ENCODE measurements at places on chromosomes 12 and 14.

DNA sequence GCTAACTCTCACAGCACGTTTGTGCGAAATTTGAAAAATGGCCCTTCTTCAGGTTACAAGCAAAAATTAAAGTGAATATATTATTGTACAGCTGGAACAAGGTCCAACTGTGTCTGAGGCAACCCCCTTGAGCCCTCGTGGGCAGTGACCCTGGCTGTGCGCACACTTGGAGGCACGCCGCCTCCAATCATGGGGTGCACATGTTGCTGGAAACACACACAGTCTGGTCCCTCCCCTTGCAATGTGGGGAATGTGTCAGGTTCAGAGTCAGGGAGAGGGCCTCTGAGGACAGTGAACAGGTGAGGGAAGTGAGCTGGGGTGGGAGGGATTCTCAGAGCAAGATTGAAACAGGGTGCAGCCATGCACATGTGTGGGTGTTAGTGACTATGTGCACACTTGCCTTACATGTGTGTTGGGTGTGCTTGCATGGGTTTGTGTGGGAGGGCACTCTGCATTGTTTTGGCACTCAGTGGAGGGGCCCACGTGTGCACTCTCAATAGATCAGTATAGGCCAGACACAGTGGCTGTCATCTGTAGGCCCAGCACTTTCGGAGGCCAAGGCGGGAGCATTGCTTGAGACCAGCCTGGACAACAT lies 9.6 kb downstream of the TSPAN9 start:
- DNase-seq, result no peak

DNA sequence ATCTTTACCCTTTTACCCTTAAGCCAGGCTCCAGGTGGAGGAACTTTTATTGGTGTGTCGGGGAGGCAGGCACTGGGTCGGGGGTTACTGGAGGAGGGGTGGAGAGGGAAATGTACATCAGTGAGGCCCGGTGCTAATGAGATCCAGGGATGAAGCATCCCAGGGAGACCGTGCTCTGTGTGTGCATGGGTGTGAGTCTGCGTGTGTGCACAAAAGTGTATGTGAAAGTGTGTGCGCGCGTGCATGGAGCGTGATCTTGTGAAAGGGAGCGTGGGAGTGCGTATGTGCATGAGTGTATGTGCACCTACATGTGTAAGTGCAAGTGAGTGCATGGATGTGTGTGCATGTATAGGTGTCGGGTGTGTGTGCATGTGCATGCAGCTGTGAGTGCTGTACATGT lies 55.3 kb downstream of the AACS start:
- DNase-seq, result no peak

DNA sequence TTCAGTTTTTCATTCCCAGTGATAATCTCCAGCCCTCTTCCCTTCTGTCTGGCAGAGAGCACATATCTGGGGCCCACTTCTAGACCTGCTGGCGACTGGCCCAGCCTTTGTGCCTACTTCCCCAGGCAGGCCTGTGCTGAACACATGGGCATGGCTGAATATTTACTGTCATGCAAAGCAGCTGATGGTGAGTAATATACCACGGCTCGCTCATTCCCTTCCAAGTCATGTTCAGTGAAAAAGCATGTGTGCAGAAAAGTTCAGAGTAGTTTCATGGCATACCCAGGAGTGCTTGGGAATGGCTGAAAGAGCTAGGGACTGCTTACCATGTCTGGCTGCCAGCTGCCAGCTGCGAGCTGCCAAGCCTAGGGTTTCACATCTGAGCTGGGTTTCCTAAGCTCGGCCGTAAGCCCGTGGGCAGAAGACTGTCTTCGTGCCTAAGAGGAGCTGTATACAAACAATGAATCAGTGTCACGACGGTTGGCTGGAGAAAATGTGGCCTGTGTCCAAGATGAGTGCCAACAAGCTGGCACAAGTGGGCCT lies 179.9 kb upstream of the PELI2 start:
- no peak for DNase-seq

GRCh38 chr14:20412411-20412810 lies 890 bp downstream of the TEP1 start:
- DNase-seq, result no peak

- peak; percentile 89 for DNase-seq
These were observed at the start of gene NEK9 for GRCh38 chr14:75126679-75127473. Gene NEK9, minus strand, starts transcription at chr14:75127048. Its CDS starts 127 bp downstream, at chr14:75126921.

DNA sequence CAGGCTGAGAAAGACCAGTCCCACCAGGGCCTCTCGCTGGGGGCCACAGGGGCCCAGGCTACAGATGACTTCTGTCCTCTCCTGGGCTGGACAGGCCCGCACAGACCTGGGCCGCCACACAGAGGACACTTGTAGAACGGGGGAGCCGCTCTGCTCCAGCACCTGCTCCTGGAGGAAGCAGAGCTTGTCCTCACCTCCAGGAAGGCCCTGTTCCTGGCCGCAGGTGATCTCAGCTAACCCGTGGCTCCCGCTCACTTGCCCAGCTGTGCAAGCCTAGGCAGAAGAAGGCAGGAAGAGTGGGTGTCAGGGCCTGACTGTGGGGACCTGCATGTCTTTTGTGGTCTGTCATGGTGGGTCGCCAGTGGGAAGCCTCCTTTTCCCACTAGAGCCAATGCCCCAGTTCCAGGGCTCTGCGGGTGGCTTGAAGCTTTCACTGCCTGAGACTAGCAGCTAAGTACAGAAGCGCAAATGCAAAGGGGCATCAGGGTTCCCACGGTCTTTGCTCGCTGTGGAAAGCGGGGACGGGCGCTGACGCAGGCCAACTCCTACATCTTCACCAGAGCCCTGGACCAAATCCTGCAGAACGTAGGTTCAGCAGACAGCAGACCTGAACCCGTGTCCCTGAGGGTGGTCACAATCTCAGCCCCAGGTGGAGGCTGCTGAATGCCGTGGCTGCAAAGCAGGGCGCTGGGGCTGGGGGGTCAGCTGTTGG lies 8.8 kb upstream of the CEP170B start:
- no peak for DNase-seq

- DNase-seq, result no peak
These were observed 2.0 kb downstream of the SERPINA4 start for GRCh38 chr14:94562941-94563883.

DNA sequence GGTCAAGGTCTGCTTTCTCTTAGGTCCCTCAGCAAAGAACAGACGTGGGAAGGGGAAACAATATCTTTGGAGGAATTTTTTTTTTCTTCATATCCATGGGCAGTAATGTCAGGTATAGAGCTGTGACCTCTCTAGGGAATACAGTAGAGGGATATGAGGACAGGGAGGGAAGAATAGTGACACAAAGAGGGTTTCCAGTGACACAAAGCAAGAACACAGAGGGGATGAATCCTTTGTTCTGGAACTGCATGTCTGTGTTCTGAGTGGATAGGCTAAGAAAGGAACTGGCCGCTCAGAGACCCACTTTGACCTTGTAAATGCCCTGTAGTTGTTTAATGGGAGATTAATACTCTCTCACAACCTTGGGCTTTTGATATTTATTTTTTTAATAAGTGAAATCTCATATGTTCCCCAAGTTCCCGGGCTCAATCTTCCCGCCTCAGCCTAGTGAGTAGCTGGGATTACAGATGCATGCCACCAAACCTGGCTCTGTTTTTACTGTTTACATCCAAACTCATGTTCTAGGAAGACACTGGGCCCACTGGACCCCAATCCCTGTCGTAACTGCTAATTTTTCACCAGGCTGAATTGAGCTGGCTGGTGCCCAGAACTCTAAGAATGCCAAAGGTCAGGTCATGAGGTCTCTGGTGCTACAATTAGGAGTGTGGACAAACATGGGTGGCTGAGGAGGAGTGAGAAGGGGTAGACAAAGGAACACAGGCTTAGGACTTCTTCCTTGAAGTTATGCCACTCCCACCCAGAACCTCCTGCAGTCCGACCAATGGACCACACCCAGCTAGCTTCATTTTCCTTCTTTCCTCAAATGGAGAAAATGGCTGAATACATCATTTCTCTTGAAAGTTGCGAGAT lies 9.1 kb upstream of the PLEKHH1 start:
- DNase-seq, result no peak

- DNase-seq, result no peak
These were observed 1028.7 kb downstream of the AACS start for GRCh38 chr12:126093908-126094307.

GRCh38 chr12:117622741-117623140 lies 261.3 kb upstream of the NOS1 start:
- DNase-seq, result no peak

GRCh38 chr12:76313299-76313698 lies 34.9 kb downstream of the BBS10 start:
- DNase-seq, result no peak

GRCh38 chr12:68158432-68158831 lies 1.1 kb downstream of the IFNG start:
- DNase-seq, result no peak

DNA sequence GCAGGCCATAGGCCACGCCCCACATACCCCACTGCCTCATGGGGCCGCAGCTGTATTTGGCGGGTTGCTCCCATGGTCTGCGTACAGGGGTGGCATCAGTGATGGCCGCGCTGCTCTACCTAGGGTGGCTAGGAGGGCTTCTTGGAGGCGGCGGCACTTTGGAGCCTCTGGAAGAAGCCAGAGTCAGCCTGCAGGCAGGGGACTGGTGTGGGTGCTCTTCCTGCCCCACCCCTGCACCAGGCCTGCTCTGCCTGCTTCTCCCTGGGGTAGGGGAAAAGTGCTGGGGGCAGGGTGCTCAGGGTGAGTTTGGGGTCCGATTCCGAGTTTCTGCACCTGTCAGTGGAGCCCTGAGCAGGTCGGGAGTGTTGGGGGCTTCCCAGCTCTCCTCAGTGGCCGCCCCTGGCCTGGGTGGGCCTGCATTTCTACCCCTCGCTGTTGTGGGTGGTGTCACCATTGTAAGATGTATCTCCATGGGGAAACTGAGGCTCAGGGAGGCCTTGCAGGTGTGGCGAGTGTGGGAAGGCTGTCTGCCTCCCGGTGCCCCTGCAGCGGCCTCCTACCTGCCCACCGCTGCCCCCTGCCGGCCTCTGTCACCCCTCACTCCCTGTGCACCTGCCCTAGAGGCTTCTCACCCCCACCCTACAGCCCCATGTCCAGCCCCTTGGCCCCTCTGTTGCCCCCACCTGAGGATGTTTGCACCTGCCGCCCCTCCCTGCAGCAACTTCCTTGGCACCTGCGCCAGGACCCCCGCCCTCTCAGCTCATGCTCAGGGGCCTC lies 5.5 kb downstream of the CEP170B start:
- DNase-seq, result no peak

- no peak for DNase-seq
These were observed 66.8 kb upstream of the GPR68 start for GRCh38 chr14:91311284-91311662.

- DNase-seq, result no peak
These were observed 87.6 kb upstream of the HIF1A start for GRCh38 chr14:61607570-61608244.

DNA sequence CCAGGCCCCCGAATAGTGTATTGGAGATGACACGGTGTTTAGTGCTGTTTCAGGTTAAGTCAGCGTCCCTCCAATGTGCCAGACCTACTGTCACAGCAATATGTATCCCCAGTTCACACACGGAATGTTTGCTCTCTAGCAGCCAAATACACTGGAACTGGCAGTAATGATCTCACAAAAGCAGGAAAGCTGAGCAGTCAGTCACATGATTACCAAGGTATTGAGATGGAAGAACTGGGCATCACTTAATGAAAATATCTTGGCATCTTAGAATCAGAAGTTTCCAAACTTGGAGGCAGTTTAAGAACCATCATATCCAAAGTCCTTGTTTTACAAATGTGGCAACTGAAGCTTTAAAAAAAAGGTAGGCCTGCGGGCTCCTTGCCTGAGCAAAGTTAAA lies 23.3 kb downstream of the NINJ2 start:
- no peak for DNase-seq

DNA sequence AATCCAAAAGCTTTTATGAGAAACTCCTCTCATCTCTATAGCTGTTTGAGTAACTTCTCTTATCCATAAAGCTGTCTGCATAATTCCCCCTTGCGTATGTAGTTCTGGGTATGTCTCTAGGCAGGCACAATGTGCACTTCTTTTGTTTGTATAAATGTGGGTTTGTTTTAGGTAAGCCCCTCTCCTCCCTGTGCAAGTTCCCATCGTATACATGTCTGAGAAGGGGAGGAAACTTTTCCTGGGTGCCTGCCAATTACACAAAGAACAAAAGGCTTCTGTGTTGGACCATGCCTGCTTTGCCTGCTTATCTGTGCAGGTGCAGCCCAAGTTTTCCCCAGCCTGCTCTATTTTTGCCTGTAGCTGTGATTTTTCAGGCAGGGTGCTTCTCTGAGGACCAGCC lies 96.7 kb downstream of the CCER1 start:
- DNase-seq, result no peak

GRCh38 chr14:89507521-89507920 lies 90.5 kb upstream of the FOXN3 start:
- peak; percentile 68 for DNase-seq

DNA sequence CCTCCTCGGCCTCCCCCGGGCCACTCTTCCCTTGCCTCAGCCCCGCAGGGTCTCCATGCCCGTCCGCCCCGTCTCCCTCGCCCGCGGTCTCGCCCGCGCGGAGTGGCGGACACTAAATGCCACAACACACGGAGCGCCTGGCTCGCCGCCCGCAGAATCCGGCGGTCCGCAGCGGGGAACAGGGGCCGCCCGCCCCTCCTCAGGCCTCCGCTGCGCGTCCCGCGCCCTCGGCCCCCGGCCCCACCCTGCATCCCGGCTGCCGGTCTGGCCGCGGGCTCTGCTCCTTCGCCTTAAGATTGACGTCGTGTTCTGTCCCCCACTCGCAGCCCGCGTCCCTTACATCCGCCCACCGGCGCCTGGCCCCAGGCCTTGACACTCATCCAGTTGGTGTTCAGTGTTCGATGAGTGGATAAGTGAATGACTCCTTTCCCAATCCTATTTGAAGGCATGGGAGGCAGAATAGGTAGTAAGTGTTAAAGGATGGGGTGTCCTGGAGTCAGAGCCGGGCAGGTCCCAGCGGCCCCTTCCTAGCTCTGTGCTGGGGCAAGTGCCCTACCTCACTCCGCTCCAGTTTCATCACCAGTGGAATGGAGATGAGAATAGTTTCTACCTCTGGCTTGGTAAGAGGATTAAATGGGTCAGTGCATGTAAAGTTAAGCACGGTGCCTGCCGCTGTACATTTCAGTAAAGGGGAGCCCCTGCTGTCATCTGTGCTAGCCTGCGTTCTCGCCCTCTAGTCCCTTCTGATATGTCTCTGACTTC lies 622 bp downstream of the TECPR2 start:
- peak; percentile 16 for DNase-seq

DNA sequence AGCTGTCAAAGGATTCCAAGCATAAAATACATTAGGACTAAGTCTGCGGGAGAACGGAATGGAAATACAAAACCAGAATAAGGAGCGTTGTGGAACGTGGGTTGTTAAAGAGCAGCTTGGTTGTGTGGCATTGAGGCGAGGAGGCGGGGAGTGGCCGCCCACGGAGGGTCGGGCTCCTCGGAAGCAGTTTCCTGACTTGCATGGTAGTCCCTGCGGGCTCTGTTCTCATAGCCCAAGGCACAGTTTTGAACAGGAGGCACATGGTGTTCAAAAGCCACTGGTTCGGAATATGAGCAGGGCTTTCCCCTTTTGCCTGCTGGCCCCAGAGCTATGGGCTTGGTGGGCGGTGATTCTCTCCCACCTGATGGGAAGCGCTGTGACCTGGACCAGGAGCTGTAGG lies 12.2 kb downstream of the DDX51 start:
- no peak for DNase-seq

Measured in SW 1271 (cell line).